ENCODE measurements at places on chromosomes 5 and 9. TPM values are rescaled to one million over a fixed set of nuclear protein-coding genes. Genes with fewer than 3 reads are reported as not detected.

Gene RAB3C
- 2.3 TPM for total RNA-seq

Gene SV2C
- not detected for total RNA-seq

Gene ANKRD20A1
- total RNA-seq = 4.6 TPM

Gene DTWD2
- total RNA-seq = 29.7 TPM

Gene DNAH5
- 0.99 TPM for total RNA-seq

Gene PRUNE2
- 15.2 TPM for total RNA-seq

Gene HRH2
- total RNA-seq = 0.78 TPM

Gene ANKRD34B
- not detected for total RNA-seq

Gene SLC4A9
- not detected for total RNA-seq

Gene LCN9
- not detected for total RNA-seq

- H3K27me3 ChIP-seq = no peaks in the 10 kb centered on the region
- H3K36me3 ChIP-seq = no peaks in the 10 kb centered on the region
- no peaks in the 10 kb centered on the region for H3K4me1 ChIP-seq
Measured at GRCh38 chr5:172602783-172603231, 38.3 kb upstream of the NEURL1B start.

DNA sequence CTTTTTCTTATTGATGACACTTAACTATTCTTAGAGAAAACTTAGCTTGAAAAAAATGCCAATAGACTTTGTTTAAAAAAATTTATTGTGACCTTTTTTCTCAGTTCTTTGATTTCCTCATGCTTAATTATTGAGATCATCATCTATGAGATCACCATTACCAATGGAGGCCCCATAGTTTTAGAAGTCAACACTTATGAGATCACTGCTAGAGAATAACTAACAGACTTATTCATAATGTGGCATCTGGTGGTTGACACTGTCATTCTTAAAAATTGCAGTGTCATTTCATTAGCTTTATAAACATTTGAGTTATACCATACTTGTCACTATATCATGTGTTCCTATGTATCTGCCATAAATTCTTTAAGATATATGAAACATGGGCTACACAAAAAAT, 14.9 kb upstream of the FEM1C start:
- H3K36me3 ChIP-seq = no peaks in the 10 kb centered on the region
- H3K4me1 ChIP-seq = peaks cover 34% of the 10 kb centered on the region
- no peak for DNase-seq

DNA sequence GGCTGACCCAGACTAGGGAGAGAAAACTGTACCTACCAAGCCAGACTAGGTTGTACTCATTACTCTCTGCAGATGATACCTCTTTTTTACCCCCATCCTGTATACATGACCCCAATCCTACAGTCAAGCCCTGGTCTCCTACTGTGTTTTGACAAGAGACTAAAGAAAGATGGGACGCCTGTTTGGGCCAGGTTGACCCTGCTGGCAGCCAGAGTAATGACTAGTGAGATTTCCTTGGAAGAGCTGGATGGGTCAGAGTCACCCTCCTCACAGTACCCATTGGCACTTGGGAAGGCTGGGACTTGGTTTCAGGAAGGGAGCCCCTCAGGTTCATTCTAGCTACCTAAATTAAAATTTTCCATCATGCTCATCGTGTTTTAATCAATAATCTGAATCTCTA, 89.7 kb upstream of the NR4A3 start:
- H3K4me1 ChIP-seq = no peaks in the 10 kb centered on the region
- no peak overlapping the region for H3K4me3 ChIP-seq
- H3K27me3 ChIP-seq = no peaks in the 10 kb centered on the region
- no peak overlapping the region for H3K27ac ChIP-seq

GRCh38 chr5:179906795-179907555, 722 bp downstream of the TBC1D9B start:
- H3K27ac ChIP-seq = peak overlapping the region; percentile 30
- H3K4me1 ChIP-seq = peaks cover 21% of the 10 kb centered on the region
- peak; percentile 52 for DNase-seq

GRCh38 chr5:148186248-148187003, 16.4 kb upstream of the SPINK6 start:
- no peak overlapping the region for H3K27ac ChIP-seq
- no peaks in the 10 kb centered on the region for H3K36me3 ChIP-seq
- H3K4me1 ChIP-seq = no peaks in the 10 kb centered on the region
- H3K4me3 ChIP-seq = no peak overlapping the region
- H3K27me3 ChIP-seq = no peaks in the 10 kb centered on the region

DNA sequence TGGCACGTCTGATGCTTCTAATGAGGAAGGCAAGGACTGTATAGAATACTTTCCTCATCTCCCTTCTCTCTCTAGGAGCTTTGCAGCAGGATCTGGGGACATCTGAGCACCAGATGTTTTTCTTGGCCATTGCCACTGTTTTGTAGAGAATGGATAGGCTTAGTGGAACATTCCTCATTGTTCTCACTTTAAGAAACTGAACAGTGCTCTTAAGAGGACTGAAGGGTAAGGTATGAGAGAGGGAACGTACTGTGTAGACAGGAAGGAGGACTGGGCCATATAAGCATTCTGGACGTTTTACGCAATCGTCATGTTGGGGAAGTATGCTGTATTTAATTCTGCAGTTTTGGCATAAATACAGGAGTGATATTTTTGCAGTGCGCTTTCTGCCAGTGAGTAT, 70.6 kb downstream of the SMARCA2 start:
- H3K4me1 ChIP-seq = no peaks in the 10 kb centered on the region
- no peak overlapping the region for H3K27ac ChIP-seq
- H3K27me3 ChIP-seq = no peaks in the 10 kb centered on the region
- H3K4me3 ChIP-seq = no peak overlapping the region
- H3K36me3 ChIP-seq = peaks cover 4% of the 10 kb centered on the region

DNA sequence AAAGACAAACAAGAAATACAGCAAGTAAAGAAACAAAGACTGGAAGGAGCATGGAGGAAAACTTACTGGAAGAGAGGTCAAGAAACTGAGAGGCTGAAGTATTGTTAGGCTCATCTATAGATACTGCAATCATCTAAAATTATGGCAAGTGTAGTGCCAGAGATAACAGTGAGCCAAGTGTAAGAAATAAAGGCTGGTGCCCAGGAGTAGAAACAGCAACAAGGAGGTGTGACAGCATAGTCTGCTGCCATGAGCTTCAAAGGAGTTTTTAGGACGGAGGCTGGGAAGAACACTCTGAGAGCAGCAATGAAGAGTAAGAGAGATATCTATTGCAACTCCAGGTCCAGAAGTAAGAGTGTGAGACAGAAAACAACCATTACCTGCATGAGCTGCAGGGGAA, 60.5 kb downstream of the MEGF9 start:
- peaks cover 11% of the 10 kb centered on the region for H3K4me1 ChIP-seq
- H3K36me3 ChIP-seq = no peaks in the 10 kb centered on the region
- DNase-seq = no peak
- no peaks in the 10 kb centered on the region for H3K27me3 ChIP-seq
- H3K4me3 ChIP-seq = no peak overlapping the region

- no peaks in the 10 kb centered on the region for H3K27me3 ChIP-seq
- H3K36me3 ChIP-seq = no peaks in the 10 kb centered on the region
- no peak overlapping the region for H3K4me3 ChIP-seq
- H3K4me1 ChIP-seq = peaks cover 41% of the 10 kb centered on the region
Measured at GRCh38 chr9:113708821-113709713, 167.0 kb upstream of the ZNF618 start.

GRCh38 chr9:38771593-38771992, 51.7 kb upstream of the FAM240B start:
- no peaks in the 10 kb centered on the region for H3K27me3 ChIP-seq
- DNase-seq = no peak
- no peak overlapping the region for H3K4me3 ChIP-seq

GRCh38 chr5:122351416-122352157, 39.5 kb downstream of the SNCAIP start:
- no peaks in the 10 kb centered on the region for H3K36me3 ChIP-seq
- no peaks in the 10 kb centered on the region for H3K27me3 ChIP-seq
- no peak overlapping the region for H3K27ac ChIP-seq

DNA sequence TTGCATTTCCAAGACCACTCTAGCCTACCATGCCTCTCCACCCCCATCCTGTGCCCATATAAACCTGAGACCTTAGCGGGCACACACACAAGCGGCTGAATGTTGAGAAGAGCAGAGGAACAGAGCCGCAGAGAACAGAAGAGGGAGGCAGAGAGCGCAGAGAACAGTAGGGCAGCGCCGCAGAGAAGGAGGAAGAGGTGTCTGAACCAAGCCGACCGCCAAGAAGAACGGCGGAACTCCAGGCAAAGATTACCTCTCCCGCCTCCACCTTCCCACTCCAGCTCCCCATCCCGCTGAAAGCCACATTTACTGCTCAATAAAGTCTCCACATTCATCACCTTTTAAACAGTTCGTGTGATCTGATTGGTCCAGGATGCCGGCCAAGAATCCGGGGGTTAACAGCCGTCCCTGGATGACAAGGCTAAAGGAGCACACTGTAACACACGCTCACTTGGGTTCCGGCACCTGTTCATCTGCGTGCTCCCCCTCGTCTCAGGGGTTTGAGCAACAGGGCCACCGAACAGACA, 33.2 kb downstream of the GRIN3A start:
- H3K4me1 ChIP-seq = peaks cover 9% of the 10 kb centered on the region
- no peak overlapping the region for H3K27ac ChIP-seq
- DNase-seq = peak; percentile 19
- no peaks in the 10 kb centered on the region for H3K36me3 ChIP-seq
- H3K4me3 ChIP-seq = no peak overlapping the region
- H3K27me3 ChIP-seq = no peaks in the 10 kb centered on the region

DNA sequence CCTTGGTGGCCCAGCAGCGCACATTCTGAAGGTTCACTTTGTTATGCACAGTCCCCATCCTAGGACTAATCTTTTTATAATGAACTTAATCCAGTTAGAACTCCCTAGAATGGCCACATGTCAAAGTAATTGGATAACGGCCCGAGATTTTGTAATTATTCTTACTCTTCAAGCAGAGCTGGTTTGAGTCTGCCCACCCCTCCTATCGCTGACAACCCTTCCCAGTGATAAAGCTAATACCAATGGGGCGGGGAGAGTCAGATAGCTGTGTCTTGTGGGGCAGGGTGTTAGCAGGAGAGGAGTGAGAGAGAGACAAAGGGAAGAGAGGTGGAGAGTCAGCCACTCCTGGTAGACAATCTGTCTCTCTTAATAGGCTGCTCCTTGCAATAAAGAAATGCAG, 356.9 kb downstream of the SLIT3 start:
- H3K36me3 ChIP-seq = no peaks in the 10 kb centered on the region
- H3K4me1 ChIP-seq = no peaks in the 10 kb centered on the region
- no peak overlapping the region for H3K27ac ChIP-seq
- DNase-seq = no peak
- H3K27me3 ChIP-seq = no peaks in the 10 kb centered on the region

DNA sequence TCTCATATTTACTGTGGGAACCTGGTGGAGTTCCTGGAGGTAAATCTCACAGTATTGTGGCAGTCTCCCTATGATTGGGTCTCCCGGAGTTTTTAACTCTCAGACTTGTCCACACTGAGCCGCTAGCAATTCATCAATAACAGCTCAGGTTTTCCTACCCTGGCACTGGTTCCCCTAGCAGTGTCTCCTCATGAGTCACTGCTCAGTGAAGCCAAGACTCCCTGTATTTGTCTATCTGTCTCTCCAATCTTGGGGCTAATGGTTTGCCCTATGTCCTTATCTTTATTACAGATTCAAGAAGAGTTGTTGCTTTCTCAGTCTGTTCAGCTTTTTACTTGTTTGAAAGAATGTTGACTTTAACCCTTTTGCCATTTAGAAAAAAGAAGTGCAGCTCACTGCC, 176.7 kb upstream of the FGF10 start:
- H3K4me1 ChIP-seq = no peaks in the 10 kb centered on the region
- H3K27me3 ChIP-seq = no peaks in the 10 kb centered on the region

DNA sequence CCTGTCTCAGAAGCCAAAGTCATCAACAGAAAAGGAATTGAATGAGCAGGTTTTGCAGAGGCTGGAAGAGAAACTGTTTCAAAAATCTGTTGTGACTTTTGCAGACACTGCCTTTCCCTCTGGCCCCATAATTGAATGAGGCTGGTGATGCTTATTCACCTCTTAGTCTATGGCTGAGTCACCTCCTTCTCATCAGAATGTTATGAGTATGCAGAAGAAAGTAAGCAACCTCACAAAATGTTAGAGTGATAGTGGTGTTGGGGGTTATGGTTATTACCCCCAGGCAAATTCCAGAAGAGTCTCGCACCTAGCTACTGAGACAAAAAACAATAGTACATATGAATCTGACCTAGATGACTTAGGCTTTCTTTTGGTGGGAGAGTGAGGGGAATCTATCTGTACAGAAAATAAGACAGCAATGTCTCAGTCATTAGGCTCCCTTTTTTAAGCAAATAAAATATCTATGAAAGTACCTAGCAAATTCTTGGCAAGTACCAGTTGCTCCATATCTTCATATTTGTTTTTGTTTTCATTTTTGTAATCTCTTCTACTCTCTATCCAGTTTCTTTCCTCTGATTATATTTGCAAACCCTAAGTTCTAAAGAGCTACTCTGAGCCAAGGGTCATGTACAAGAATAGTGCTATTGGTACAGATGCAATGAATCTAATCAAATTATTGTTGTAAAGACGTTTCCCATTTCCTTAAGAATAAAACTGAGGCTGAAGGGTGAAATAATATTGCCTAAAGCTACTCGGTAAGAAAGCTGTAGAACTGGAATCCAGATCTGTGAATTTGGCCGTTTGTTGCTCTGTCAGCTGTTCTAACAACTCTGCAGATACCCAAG, 498.1 kb upstream of the TNC start:
- no peak for DNase-seq
- H3K36me3 ChIP-seq = no peaks in the 10 kb centered on the region
- H3K27ac ChIP-seq = no peak overlapping the region

DNA sequence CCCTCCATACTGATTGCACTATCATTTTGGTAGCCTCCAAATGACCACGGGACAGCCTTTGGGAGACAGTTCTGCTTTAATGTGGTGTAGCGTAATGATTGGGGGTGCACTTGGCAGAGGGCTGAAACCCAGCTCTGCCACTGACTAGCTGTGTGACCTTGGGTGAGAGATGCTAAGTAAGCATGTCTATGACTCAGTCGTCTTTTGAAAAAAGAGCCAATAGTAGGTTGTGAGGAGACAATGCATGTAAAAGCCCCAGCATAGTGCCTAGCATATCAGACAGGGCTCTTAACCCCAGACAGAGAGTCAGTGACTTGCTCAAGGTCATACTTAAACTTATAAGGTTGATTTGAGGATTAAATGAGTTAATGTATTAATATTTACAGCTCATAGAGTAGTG, 18.0 kb upstream of the CXCL14 start:
- H3K4me3 ChIP-seq = no peak overlapping the region
- H3K4me1 ChIP-seq = no peaks in the 10 kb centered on the region
- DNase-seq = no peak
- H3K27me3 ChIP-seq = no peaks in the 10 kb centered on the region
- H3K36me3 ChIP-seq = no peaks in the 10 kb centered on the region

GRCh38 chr9:2208991-2209390, 193.8 kb downstream of the SMARCA2 start:
- no peaks in the 10 kb centered on the region for H3K27me3 ChIP-seq
- H3K27ac ChIP-seq = no peak overlapping the region
- H3K4me3 ChIP-seq = no peak overlapping the region
- H3K4me1 ChIP-seq = no peaks in the 10 kb centered on the region

GRCh38 chr9:138101444-138102234, 224.1 kb downstream of the CACNA1B start:
- H3K27me3 ChIP-seq = no peaks in the 10 kb centered on the region
- no peak for DNase-seq
- no peak overlapping the region for H3K27ac ChIP-seq
- H3K4me1 ChIP-seq = no peaks in the 10 kb centered on the region
- no peaks in the 10 kb centered on the region for H3K36me3 ChIP-seq
- no peak overlapping the region for H3K4me3 ChIP-seq
